ENCODE measurements at places on chromosomes 5 and 9.

GRCh38 chr5:1643651-1644392, 120.1 kb upstream of the LPCAT1 start:
- DNase-seq = no peak

- DNase-seq = no peak
Observed at GRCh38 chr9:133942206-133942975, 49.7 kb downstream of the VAV2 start.

DNA sequence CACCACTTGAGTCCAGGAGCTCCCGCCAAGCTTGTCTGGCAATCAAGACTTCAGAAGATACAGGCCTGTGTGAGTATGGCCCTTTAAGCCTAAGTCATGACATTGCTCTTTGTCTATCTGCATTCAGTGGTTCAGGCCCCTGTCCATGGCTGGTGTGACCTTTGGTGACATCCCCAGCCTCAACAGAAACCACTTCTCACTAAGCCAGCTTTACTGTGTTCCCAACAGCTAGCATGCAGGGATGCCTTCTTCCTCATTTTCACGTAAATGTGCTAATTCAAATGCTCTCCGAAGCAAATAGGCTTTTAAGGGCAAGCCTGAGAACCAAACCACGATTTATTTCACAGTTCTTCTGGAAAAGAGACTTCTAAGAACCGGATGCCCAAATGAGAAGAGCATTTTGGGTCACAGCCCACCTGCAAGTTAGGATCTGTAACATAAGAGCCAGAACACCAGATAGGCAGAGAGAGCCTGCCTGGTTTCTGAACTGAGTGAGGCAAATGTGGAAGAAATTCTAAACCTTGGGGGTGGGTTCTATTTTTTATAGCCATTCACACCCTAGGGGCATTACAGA, 14.9 kb downstream of the CD180 start:
- no peak for DNase-seq

DNA sequence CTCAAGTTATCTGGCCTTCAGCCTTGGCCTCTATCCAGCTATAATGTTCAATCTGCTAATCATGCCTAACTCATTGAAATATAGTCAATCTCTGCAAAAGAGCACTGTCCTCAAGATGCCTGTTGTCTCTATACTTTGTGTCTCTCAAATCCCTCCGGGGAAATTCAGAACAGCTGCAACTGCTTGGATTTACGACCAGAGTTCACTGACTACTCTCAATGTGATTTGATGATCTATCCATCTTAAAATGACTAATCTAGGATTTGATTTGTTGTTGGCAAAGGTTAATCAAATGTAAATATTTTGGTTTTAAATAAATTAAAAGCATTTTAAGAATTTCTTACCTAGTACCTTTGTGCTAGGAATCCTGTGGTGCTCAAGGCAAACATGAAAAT, 40.9 kb downstream of the SVEP1 start:
- DNase-seq = no peak

- DNase-seq = no peak
Observed at GRCh38 chr5:1864896-1865440, 17.8 kb downstream of the IRX4 start.

DNA sequence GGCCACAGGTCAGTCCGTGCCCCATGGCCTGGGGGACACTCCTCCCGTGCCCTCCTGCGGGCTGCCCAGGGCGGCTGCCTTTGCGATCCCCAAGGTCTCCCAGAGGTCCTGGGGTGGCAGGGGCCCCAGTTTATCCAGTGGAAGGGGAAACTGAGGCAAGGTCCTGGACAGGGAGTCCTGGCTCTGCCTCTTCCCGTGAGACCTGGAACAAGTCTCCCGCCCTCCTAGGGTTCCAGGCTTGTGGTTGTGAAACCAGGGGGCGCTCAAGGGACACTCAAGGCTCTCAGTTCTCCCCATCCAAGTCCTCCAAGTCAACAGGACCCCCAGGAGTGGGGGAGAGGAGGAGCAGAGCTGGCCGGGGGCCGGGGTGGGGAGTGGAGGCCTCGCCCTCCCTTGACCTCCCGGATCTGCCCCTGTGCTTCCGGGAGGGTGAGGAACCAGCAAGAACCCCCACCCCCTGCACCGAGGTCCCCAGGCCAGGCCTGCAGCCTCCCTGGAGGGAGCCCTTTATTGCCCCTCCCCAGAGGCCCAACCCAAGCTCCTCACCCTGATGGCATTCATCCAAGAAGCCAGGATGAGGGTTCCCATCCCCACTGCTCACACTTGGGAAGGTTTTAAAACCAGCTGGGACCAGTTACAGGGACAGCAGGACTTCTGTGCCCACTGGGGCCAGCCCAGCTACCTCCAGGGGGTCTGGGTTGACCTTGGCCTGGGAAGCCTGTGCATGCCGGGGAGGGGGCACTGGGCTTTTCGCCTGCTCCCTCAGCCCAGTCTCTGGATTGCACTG, 24.7 kb upstream of the TMEM250 start:
- DNase-seq = no peak

GRCh38 chr5:147101659-147102369, 133.0 kb upstream of the STK32A start:
- no peak for DNase-seq

Data from stimulated activated CD8-positive, alpha-beta memory T cell treated with anti-CD3 and anti-CD28 coated beads, Interleukin-4, amount 100 ng/mL, for 1 hour (primary cell).